ENCODE measurements at places on chromosomes 4 and X. TPM values are rescaled to one million over a fixed set of nuclear protein-coding genes. Genes with fewer than 3 reads are reported as not detected.

Gene GPR82
- not detected for total RNA-seq

Gene TREX2
- 1.6 TPM for total RNA-seq

Gene PLAC1
- not detected for total RNA-seq

Gene LRRC66
- 0.34 TPM for total RNA-seq

Gene TRAM1L1
- total RNA-seq = 5.0 TPM

Gene GLUD2
- 6.5 TPM for total RNA-seq

GRCh38 chr4:52059372-52059771 is 8.3 kb downstream of the SPATA18 start:
- H3K36me3 ChIP-seq = no peaks in the 10 kb centered on the region
- H3K27ac ChIP-seq = no peak overlapping the region
- H3K4me1 ChIP-seq = no peaks in the 10 kb centered on the region

DNA sequence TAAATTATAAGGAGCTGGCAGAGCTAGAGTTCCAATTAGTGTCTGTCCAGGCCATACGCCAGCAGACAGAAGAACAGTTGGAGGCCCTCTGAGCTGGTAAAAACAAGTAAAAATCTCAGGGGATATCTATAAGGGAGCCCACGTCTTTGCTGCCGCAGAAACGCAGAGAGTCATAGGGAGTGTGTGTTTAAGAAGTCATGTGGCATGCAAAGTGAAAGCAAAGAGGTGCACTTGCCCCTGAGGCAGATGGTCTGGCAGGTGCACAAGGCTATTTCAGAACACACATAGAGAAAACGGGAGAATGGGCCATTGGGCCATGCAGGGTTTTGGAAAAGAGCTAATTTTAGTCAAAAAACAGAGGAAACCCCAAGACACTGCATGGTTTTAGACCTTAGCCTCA is 92.7 kb downstream of the NAP1L3 start:
- no peak for DNase-seq
- H3K27ac ChIP-seq = no peak overlapping the region
- H3K27me3 ChIP-seq = no peaks in the 10 kb centered on the region
- H3K4me1 ChIP-seq = no peaks in the 10 kb centered on the region

DNA sequence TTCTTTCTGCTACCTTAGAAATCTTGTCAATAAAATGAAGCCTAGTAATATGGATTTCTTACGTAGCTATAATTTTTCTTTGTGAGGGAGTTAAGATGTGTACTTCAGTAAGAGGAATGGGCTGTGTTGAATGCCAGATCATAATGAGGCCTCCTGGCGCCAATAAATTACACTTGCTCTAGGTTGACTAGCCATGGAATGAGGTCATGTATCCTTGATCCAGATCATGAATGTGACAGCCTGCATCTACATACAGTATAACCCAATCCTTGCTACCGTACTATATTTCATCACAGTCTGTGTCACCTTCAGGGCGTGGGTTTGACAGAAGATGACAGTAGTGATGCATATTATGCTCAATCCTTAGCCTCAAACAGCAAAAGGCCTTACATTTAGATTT is 36.2 kb downstream of the NHS start:
- no peak for DNase-seq
- H3K4me1 ChIP-seq = peaks cover 33% of the 10 kb centered on the region
- H3K36me3 ChIP-seq = no peaks in the 10 kb centered on the region
- no peak overlapping the region for H3K4me3 ChIP-seq
- peaks cover 5% of the 10 kb centered on the region for H3K27me3 ChIP-seq

GRCh38 chr4:39555472-39555871 is 28.2 kb upstream of the UGDH start:
- peaks cover 19% of the 10 kb centered on the region for H3K4me1 ChIP-seq
- DNase-seq = no peak
- H3K36me3 ChIP-seq = no peaks in the 10 kb centered on the region
- no peaks in the 10 kb centered on the region for H3K27me3 ChIP-seq
- H3K4me3 ChIP-seq = no peak overlapping the region
- no peak overlapping the region for H3K27ac ChIP-seq

GRCh38 chr4:146381263-146381872 is 140.4 kb downstream of the SLC10A7 start:
- no peak for DNase-seq
- H3K27ac ChIP-seq = peak overlapping the region; percentile 94
- peaks cover 46% of the 10 kb centered on the region for H3K4me1 ChIP-seq
- no peak overlapping the region for H3K4me3 ChIP-seq
- peaks cover 3% of the 10 kb centered on the region for H3K36me3 ChIP-seq
- no peaks in the 10 kb centered on the region for H3K27me3 ChIP-seq

DNA sequence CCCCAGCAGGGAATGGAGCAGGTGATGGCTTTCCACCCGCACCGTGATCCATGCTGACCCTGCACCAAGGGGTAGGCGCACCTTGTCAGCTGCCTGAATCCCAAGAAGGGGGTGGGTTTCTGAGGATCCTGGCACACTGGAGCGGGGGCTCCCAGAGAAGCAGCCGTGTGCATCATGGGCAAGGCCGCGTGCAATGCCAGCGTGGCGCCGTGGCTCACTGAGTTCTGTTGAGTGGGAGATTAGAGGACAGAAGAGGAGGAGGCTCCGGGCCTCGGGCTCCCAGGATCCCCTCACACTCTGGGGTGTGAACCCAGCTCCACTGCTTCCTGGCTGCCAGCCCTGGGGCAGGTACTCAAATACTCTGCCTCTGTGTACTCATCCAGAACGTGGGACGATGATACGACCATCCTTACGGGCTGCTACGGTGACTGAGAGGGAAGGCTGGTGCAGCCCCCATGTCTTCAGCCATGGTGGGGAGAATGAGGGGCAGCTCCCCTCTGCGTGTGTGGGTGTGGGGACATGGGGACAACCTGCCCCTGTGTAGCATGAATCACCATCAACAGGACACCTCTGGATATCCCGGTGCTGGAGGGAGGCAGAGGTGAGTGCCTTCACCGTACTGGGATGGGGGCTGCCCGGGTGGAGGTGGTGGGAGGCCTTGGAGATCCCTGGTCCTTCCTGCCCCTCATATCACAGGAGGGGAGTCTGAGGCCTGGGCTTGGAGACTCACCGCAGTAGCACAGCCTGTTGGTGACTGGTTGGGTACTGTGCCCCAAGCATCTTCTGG is 52.6 kb downstream of the CPZ start:
- no peak overlapping the region for H3K27ac ChIP-seq
- no peak for DNase-seq
- no peaks in the 10 kb centered on the region for H3K36me3 ChIP-seq
- peaks cover 16% of the 10 kb centered on the region for H3K27me3 ChIP-seq
- no peak overlapping the region for H3K4me3 ChIP-seq

- no peaks in the 10 kb centered on the region for H3K4me1 ChIP-seq
- no peak overlapping the region for H3K27ac ChIP-seq
- no peak overlapping the region for H3K4me3 ChIP-seq
- no peak for DNase-seq
- H3K27me3 ChIP-seq = no peaks in the 10 kb centered on the region
- no peaks in the 10 kb centered on the region for H3K36me3 ChIP-seq
Observed at GRCh38 chrX:23012162-23012561, 12.4 kb downstream of the DDX53 start.

DNA sequence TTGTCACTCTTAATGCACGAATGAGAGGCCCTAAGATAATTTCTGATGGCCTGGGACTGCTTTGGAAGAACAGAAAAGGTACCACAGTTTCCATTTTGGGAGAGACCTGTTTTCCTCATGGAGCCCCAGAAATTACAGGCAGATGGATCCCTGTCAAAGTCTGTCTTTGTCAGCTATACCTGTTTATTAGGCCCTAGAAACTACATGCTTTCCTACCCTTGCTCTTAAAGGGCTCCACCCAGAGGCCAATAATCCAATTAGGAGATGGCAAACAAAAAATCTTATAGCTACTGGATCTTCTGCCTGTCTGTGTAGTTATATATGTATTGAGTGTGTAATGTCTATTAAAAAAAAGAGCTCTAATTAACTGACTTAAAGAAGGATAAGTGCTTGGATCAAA is 141.3 kb downstream of the NR3C2 start:
- no peak overlapping the region for H3K4me3 ChIP-seq
- H3K27me3 ChIP-seq = no peaks in the 10 kb centered on the region
- H3K36me3 ChIP-seq = peaks cover 6% of the 10 kb centered on the region
- DNase-seq = no peak
- no peak overlapping the region for H3K27ac ChIP-seq

DNA sequence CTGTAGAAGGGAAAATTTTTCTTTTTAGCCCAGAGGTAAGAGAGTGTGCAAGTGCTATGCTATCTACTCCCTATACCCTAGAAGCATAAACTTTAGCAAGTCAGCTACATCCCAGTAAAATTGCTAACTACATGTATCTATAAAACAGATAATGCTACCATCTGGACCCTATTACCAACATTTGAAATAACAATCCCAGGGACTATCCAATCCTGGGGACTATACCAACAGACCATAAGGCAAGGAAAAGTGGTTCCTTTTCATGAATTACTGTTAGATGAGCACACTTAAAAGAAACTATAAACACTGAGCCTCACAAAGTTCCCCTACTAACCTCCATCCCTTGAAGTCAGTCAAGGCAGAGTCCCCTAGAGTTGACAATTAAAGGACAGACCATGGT is 213.6 kb upstream of the VEGFC start:
- H3K27me3 ChIP-seq = no peaks in the 10 kb centered on the region
- no peaks in the 10 kb centered on the region for H3K36me3 ChIP-seq
- DNase-seq = no peak
- no peaks in the 10 kb centered on the region for H3K4me1 ChIP-seq
- no peak overlapping the region for H3K27ac ChIP-seq
- no peak overlapping the region for H3K4me3 ChIP-seq

All from neural crest cell (in vitro differentiated cells).